ENCODE measurements at places on chromosomes 5 and 9. TPM values are rescaled to one million over a fixed set of nuclear protein-coding genes. Genes with fewer than 3 reads are reported as not detected.

The EFNA5 gene
- 4.4 TPM for total RNA-seq

GRCh38 chr9:69919461-69920061, 98.9 kb downstream of the CFAP95 start:
- ATAC-seq = peak; percentile 61

The MARVELD2 gene
- 2.2 TPM for total RNA-seq

- ATAC-seq = no peak
Observed at GRCh38 chr5:6615034-6615815, 17.6 kb downstream of the NSUN2 start.
